Inflammatory macrophage treated with lipopolysaccharide for 4 hours (primary cell): ENCODE measurements at places on chromosomes 7 and 10.
A peak's percentile ranks its signal among the peaks of the same experiment; 100 is the strongest.

DNA sequence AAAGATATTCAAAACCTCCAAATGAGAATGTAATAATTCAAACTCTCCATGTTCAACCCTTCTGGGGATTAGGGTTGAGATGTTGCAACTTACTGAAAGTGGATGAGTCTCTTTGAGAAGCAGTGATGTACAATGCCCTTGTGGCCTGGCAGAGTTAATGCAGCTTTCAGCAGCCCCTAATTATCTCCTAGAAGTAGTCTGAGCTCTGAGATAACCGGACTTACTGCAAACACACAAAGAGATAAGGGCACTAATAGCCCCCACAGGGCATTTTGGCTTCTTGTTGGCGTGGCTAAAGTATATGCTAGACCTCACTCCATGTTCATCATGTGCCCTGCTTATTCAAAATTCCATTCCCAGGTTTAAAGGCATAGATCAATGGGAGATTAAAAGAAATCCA is 404.7 kb downstream of the NEBL start:
- DNase-seq = no peak

DNA sequence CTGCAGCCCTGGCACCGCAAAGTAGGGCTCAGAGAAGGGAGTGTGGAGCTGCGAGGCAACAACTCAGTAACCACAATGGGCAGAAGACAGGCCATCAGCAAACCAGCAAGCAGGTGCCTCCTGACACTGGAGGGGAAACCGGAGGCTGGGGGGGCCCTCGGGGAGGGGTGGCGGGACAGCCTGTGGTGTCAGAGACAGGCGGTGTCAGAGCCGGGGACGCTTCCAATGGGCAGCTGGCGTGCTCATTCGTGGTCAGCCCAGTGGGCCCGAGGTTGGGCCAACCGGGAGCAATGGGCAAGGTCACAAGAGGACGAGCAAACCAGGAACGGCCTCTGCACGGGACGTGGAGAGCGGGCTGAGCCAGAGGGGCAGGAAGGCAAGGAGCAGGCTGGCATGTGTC is 158.1 kb downstream of the MAD1L1 start:
- no peak for DNase-seq

- no peak for DNase-seq
Measured at GRCh38 chr7:32390210-32390609, 100.0 kb downstream of the LSM5 start.

DNA sequence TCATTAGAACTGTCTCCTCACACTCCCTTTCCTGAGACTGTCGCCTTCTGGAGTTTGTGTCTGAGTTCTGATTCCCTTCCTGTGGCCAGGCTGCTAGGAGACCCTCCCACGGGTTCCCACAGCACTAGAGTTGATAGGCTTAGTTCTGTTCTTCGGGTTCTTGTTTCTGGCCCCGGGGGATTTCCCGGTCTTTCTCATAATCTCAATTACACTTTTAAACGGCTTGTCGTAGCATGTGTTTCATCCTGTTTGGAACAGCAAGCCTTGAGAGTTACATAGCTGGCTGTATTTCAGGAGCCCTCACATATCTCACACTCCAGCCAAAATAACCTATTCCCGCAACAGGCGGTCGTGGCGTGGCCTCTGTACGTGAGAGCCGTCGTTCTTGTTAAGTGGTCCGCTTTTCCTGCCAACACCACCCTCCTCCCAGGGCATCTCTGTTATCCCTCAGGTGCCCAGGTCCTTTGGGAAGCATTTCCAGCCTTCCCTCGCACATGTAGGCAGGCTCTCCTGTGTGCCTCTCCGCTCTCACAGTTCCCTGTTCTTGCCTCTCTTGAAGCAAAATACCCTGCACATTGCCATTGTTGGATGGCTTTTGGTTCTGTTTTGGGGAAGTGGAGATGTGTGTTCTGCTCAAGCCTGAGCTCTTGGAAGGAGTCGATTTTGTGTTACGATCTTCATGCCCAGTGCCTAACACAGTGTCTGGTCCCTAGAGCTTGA is 46.0 kb downstream of the CDC123 start:
- peak; percentile 97 for DNase-seq

DNA sequence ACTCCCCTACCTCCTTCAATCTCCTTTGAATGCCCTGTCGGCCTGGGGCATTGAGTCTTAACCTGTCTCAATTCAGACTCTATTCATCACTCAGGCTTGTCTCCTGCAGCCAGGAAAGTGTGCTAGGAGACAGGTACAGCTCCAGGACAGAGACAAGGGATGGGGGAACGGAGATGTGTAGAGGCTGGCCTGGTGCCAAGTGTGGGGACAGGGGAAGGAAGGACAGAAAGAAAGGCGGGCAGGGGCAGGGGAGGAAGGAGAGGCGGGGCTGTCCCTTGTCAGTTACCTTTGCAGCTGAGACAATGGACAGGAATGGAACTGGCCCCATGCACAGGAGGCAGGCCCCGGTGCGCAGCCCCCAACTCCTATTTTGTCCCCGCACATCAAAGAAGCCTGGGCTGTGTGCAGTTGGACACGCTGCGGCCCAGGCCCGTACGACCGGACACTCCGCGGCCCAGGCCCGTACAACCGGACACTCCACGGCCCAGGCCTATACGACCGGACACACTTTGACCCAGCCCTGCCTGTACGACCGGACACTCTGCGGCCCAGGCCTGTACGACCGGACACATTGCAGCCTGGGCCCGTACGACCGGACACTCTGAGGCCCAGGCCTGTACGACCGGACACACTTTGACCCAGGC is 36.9 kb downstream of the CHST15 start:
- DNase-seq = no peak

GRCh38 chr7:6111041-6111440 is 79.9 kb downstream of the ANKRD61 start:
- no peak for DNase-seq

GRCh38 chr7:80536426-80536825 is 24.6 kb upstream of the GNAT3 start:
- DNase-seq = peak; percentile 26

DNA sequence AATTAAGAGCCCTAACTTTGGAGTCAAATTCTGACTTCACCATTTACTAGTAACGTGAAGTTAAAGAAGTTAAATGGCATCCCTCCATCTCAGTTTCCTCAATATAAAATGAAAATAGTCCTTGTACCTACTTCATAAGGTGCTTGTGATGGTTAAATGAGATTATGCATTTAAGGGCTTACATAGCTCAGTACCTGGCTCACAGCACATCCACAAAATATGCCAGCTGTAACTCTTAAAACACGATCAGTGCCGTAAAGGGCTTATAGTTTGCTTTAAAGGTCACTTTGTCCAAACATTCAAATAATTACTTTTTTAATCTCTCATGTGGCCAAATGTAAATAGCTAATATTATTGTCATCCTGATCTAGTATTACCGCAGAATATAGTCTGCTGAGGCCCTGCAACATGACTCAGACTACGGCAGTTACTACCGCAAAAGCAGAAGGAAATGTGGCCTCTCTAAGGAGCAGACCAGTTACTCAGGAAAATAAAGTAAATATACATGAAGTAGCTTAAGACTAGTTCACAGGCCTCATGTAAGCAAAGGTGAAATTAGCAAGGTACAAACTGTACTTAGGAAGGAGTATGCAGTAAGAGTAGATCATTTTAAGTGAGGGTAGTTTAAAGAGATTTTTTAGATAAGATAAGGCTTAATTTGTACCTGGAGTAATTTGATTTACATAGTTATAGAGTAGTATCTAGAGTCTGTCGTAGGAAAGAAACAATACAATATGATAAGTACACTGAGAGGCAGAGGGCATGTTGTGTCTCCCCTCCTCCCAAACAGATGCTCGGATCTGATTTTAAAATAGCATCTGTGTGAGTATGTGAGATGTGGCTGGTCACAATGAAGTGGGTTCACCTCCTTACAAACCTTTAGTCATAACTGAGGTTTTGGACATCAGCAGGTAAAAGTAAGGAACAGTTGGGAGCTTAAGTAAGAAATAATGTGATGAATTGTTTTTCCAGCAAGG is 13.1 kb downstream of the CASP2 start:
- peak; percentile 78 for DNase-seq

GRCh38 chr7:64863969-64864368 is 39.1 kb upstream of the ZNF273 start:
- DNase-seq = no peak

GRCh38 chr7:66869660-66870450 is 51.2 kb upstream of the TMEM248 start:
- DNase-seq = no peak

DNA sequence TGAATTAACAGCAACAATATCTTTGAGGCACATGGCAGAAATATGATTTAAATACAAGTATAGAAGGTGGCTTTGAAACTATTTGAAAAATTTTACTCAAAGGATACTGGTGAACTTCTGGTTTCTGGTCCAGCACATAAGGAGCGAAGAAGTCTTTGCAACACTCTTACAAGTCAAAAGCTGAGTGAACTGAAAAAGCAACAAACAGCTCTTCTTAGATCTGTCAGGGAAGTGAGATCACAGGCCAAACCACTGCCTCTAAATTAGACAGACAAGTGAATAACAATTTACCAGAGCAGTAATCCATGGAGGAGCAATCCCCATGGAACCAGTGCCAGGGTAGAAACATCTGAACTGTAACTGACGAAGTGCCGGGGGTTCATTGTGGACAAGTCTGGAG is 9.6 kb upstream of the VWC2 start:
- DNase-seq = no peak

- peak; percentile 51 for DNase-seq
Measured at GRCh38 chr10:101272229-101272868, 43.1 kb upstream of the LBX1 start.

GRCh38 chr7:37601321-37601720 is 82.2 kb upstream of the GPR141 start:
- no peak for DNase-seq

DNA sequence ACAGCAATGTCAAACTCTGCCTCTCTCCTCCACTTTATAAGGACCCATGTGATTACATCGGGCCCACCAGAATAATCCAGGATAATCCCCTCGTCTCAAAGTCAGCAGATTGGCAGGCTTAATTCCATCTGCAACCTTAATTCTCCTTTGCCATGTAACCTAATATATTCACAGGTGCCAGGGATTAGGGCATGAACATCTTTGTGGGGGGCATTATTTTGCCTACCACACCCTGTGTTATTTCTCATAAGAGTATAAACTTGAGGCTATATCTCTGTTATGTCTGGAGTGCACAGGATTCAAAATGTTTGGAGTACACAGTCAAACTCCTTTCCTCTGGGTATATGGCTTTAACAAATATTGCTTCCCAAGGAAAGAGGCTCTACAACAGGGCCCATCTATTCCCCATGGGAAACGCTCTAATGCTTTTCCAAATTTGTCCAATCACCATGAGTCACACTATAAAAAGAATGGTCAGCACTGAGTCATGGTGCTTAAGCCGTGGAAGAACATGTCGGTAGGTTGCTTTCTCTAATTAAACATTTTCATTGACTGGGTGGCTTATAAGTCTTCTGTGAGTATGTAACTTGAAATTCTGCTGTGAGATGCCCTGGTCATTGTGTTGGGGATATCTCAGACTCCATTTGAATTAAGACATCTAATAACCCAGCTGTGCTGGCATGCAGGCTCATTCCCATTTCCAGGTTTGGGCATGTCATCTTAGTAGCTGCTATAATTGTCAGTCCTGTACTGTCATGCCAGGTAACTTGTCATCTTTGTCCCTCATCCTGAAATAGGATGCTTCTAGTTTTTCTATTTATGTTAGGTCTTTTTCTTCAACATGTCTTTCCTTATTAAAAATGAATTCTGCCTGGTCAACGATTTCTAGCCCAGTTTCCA is 11.5 kb upstream of the AKR1B10 start:
- no peak for DNase-seq

- DNase-seq = peak; percentile 39
Measured at GRCh38 chr7:88344956-88345832, 38.5 kb upstream of the STEAP4 start.

GRCh38 chr10:12606461-12606860 is 257.1 kb downstream of the CAMK1D start:
- no peak for DNase-seq

- no peak for DNase-seq
Measured at GRCh38 chr7:129790136-129790535, 162.6 kb downstream of the UBE2H start.

GRCh38 chr7:80413383-80413945 is 98.4 kb downstream of the GNAT3 start:
- DNase-seq = no peak

DNA sequence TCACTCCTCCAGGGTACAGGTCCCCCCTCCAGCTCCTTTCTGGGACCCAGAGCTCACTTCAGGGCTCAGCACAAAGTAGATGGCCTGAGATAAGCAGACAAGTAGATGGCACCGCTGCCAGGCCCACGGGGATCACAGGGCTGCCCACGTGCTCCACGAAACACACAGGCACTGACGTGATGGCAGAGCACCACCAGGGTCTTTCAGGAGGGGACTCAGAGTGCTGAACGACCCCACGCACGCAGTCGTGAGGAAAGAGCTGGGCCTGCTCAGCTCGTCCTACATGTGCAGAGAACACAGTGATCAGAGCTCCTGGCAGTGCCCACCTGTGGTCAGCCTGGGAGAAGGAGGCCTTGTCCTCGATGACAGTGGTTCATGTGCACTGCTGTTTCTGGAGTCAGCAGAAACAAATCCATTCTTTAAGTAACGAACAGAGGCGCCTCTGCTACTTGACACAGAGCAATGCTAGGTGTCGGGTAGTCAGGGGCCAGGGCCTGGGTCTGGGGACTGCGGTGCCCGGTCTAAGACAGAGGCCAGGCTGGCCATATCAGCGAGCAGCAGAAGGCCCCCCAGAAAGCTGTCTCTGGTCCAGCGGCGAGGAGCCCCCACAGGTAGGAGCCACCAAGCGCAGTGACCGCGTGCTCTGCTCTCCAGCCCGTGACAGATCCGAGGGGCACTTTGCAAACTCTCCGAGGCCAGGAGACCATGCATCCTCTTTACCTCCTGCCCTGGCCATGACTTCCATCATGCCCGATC is 129.8 kb upstream of the FAM20C start:
- no peak for DNase-seq

DNA sequence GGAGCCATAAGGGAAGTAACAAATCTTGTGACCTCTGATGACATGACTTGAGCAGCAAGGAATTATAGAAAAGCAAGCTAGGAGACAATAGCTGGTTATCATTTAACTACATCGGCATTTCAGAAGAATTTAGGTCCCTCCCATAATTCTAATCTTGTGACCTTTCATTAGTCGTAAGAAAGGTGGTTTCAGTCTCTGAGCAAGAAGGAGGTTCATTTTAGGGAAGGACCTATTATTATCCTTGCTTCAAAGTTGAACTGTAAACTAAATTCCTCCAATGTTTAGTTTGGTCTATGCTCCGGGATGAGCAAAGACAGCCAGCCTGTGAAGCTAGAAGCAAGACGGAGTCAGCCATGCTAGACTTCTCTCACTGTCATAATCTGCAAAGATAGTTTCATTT is 159.6 kb downstream of the SLC16A9 start:
- DNase-seq = no peak

- DNase-seq = peak; percentile 68
Measured at GRCh38 chr10:119750391-119751230, 24.8 kb downstream of the INPP5F start.

DNA sequence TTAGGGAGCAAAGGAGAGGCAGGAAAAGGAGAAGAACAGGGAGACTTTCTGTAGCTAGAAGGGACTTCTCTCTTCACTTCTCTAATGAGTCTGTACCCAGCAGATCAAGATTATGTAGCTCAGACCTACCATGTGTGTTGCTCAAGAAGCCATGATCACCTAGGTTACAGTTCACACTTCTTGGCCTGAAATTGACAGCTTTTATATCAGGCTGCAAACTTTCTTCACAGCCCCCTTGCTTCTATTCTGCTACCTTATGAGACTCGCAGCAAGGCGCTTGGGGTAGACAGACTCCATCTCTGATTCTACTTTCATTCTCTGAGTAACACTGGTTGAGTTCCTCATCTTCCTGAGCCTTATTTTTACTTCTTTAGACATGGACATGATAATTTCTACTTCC is 19.6 kb upstream of the GIMAP2 start:
- DNase-seq = peak; percentile 50
